ENCODE measurements at places on chromosomes 7 and 10. TPM values are rescaled to one million over a fixed set of nuclear protein-coding genes. Genes with fewer than 3 reads are reported as not detected.

TSPAN12 gene
- not detected for total RNA-seq

SH2D4B gene
- total RNA-seq: 0.18 TPM

NPC1L1 gene
- total RNA-seq: not detected

KCNIP2 gene
- 1.7 TPM for total RNA-seq

DNA sequence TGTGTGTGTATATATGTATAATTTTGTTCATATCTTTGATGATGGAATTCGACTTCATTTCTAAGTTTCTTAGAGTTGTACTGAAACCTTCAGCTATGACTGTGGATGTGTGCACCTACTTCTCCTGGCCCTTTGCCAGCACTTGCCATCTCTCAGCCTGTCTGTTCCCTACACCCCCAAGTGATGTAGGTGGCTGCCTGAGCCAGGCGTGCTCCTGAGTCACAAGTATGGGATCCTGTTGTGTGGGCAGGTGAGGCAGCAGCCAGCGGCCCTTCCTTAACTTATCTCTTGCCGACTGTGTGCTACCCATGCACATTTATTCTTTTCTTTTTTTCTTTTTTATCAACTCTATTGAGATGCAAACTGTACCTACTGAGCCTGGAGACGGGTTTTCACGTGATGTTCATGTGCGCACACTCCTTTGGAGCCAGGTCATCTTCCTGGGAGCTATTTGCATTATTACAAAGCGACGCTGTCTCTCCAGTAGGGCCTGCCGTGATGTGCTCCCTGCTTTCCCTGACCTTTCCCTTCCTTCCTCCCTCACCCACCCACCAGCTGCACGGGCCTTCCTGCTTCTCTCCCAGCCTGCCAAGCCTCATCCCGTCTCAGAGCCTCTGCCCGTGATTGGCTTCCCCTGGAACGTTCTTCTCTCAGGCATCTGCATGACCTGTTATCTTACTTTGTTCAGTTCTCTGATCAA, 31.3 kb upstream of the GALNT11 start:
- H3K27me3 ChIP-seq: peaks cover 22% of the 10 kb centered on the region
- H3K27ac ChIP-seq: no peak overlapping the region
- H3K4me3 ChIP-seq: no peak overlapping the region
- peaks cover 10% of the 10 kb centered on the region for H3K4me1 ChIP-seq

GRCh38 chr7:154774303-154774969, 228.5 kb downstream of the PAXIP1 start:
- H3K27me3 ChIP-seq: no peaks in the 10 kb centered on the region
- no peaks in the 10 kb centered on the region for H3K36me3 ChIP-seq

DNA sequence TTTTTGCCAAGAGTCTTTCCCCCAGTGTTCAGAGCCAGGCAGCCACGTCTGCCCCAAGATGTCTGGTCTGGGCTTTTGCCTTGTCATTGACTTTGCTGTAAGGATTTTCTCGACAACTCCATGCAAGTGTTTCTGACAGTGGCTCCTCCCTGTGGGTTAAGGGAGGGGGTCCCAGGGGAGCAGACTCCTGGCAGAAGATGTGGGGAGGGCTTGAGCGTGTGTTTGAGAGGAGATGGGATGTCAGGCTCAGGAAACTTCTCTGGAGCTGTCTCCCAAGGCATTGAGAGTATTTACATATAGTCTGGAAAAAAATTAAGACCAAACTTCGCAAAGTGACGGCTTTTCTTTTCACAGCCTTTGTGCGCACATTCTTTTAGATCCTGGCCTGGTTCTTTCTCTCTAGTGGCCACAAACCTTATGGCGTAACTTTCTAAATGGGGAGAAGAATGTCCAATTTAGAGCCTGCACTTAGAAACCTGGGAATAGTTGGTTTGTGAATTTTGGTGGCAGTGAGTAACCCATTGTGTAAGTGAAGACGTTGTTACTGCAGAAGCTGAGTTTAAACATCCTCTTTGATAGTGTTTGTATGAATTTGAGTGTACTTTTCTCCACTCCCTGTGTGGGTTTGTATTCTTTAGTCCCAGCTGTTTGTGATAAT, 201.5 kb downstream of the LRMDA start:
- H3K4me3 ChIP-seq: no peak overlapping the region
- no peak overlapping the region for H3K27ac ChIP-seq
- H3K4me1 ChIP-seq: no peaks in the 10 kb centered on the region
- no peak for DNase-seq
- peaks cover 10% of the 10 kb centered on the region for H3K27me3 ChIP-seq

- no peaks in the 10 kb centered on the region for H3K36me3 ChIP-seq
- no peaks in the 10 kb centered on the region for H3K4me1 ChIP-seq
- no peak for DNase-seq
- no peak overlapping the region for H3K4me3 ChIP-seq
Observed at GRCh38 chr10:127462643-127463295, 86.3 kb upstream of the NPS start.

GRCh38 chr7:128150223-128150865, 90.7 kb upstream of the LEP start:
- H3K27me3 ChIP-seq: peaks cover 23% of the 10 kb centered on the region
- no peaks in the 10 kb centered on the region for H3K4me1 ChIP-seq
- H3K27ac ChIP-seq: no peak overlapping the region

GRCh38 chr7:124881981-124882380, 47.6 kb downstream of the POT1 start:
- H3K27me3 ChIP-seq: no peaks in the 10 kb centered on the region
- no peak overlapping the region for H3K27ac ChIP-seq
- DNase-seq: no peak
- H3K4me3 ChIP-seq: no peak overlapping the region
